Femur (tissue), 1 donor: ENCODE measurements at places on chromosomes 16 and 17.

- DNase-seq, result no peak
Observed at GRCh38 chr17:21539146-21539545, 153.2 kb upstream of the KCNJ18 start.

GRCh38 chr16:89322321-89323119 is 105.0 kb downstream of the ZNF778 start:
- peak; percentile 78 for DNase-seq

GRCh38 chr17:41230094-41230493 is 2.2 kb upstream of the KRTAP9-3 start:
- no peak for DNase-seq

GRCh38 chr17:35175638-35176415 is 18.4 kb downstream of the SLC35G3 start:
- DNase-seq, result no peak

DNA sequence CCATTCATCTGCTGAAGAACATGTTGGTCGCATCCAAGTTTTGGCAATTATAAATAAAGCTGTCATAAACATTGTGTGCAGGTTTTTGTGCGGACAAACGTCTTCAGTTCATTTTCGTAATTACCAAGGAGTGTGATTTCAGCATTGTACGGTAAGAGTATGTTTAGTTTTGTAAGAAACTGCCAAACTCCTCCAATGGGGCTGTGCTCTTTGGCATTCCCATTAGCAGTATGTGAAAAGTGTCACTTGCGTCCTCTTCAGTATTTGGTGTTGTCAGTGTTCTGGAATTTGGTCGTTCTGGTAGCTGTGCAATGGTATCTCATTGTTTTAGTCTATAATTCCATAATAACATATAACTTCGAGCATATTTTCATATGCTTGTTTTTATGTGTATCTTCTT is 120.9 kb downstream of the BCAS3 start:
- DNase-seq, result no peak

DNA sequence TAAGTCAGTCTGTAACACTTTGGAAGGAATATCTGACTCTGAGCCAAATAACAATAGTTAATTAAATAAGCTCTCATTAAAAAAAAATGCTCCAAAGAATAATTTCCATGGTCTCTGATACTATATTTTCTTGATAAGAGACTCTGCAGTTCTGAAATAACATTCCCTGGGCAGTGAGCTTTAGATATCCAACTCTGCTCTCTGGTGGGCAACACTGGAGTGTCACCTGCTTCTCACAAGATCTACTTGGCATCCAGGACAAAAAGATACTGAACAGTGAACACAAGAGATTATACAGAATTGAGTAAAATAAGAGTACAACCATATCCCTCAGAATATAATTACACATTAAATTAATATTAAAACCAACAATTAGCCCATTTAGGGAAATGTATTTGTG is 13.7 kb downstream of the BLMH start:
- DNase-seq, result no peak

DNA sequence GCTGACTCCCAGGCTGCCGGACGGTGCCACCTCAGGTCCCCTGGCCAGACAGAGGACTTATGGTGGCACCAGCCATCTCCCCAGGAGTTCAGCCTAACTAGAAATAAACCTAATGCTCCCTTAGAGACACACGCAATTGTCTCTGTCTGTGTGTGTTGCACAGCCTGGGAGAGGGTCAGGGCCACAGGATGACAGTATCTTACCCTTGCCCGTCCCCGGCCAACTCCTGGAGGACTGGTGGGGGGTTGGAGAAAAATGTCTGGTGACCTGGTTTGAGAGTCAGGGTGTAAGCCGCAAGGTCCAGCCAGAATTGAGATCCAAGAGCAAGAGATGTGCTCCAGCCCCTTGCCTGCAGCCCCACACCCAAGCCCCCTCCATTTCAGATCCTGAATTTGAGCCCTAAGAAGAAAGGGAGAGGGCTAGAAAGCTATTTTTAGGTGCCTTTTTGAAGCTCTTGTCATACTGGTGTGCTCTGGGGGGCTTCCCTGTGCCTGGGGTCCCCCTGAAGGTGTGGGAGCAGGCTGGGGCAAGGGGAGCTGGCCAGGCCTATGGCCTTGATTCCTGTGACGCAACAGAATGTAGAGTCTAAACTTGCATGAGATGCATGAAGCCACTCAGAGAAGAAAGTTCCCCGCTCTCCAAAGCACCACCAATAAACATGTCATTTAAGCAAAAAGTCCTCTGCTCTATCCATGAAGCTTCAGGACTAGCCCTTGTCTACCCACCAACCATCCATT is 12.9 kb downstream of the ZNF319 start:
- no peak for DNase-seq

GRCh38 chr17:63558441-63558840 is 8.2 kb downstream of the DCAF7 start:
- no peak for DNase-seq

DNA sequence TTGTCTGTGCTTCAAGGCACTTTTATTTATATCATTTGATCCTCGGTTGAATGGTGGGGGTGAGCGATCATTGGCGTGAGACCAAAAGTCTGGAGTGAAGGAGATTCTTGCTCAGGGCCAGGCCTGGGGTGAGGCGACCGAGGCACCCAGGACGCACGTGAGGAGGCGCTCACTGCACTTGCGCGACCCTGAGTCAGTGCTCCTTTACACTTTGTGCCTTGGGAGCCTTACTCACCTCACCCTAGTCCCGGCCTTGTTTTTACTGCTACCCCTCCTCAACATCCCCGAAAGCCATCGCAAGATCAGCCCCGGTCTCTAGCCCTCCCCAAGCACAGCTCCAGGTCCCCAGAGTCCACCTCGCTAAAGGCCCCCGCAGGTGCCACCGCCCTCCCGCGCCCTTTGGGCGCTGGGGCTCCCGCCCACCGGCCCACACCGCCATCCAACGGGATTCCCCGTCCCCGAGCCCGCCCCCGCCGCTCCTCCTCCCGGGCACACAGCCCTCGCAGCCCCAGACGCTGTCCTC is 496 bp downstream of the EZH1 start:
- peak; percentile 56 for DNase-seq

GRCh38 chr17:42463976-42464400 is 5.3 kb downstream of the ATP6V0A1 start:
- no peak for DNase-seq

- DNase-seq, result no peak
Observed at GRCh38 chr16:2429771-2430663, 770 bp downstream of the CCNF start.

GRCh38 chr17:66455060-66455459 is 152.6 kb downstream of the PRKCA start:
- DNase-seq, result no peak

GRCh38 chr17:55273579-55274354 is 9.0 kb downstream of the HLF start:
- DNase-seq, result peak; percentile 79

DNA sequence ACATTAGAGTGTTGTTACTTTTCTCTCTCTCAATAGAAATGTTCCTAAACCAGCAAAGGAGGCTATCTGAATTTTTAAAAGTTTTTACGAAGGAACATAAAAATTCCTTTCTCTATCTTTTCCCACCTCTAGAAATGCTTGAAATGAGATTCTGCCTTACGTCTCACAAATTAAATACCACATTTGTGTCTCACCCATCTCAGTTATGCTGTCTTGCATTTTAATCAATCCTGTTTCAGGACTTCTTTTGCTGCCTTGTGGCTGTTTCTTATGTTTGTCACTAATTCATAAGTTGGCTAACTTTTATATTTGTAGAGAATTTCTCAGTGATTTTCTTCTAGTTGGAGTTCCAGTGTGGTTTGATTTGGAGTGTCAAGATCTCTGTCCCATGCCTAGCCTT is 3.5 kb downstream of the OMG start:
- no peak for DNase-seq

GRCh38 chr16:75402821-75403475 is 30.4 kb downstream of the CFDP1 start:
- no peak for DNase-seq

GRCh38 chr16:29898804-29899515 is 390 bp downstream of the SEZ6L2 start:
- DNase-seq, result no peak

DNA sequence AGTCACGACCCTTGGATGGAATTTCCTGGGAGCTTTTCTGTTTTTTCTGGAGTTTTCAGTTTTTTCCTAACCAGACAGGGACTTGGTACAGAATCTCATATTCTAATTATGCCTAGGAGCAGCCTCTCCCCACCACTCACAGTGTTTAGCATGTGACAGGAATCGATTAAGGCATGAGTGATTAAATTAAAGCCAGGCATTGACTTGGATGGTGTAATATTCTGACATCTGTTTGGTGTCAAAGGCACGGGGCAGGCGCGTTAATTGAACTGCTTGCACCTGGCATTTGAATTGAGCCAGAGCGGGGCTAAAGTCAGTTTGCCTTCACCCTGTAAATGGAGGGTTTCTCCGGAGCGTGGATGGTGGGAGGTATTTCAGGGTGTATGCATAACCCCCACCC is 11.9 kb downstream of the MAPT start:
- DNase-seq, result no peak

DNA sequence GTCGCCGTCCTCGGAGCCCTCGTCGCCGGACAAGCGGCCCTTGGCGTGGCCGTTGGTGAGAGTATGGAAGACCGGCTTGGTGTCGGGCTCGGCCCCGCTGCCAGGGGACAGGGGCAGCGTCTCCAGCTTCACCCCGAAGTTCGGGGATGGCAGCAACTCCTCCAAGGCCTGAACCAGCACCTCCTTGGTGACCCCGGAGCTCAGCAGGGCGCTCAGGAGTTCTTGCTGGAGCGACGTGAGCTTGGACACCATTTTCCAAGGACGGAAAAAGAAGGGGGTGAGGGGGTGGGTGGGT is 279 bp downstream of the HNF1B start:
- DNase-seq, result no peak

- DNase-seq, result no peak
Observed at GRCh38 chr16:87874639-87875427, 5.5 kb upstream of the SLC7A5 start.

DNA sequence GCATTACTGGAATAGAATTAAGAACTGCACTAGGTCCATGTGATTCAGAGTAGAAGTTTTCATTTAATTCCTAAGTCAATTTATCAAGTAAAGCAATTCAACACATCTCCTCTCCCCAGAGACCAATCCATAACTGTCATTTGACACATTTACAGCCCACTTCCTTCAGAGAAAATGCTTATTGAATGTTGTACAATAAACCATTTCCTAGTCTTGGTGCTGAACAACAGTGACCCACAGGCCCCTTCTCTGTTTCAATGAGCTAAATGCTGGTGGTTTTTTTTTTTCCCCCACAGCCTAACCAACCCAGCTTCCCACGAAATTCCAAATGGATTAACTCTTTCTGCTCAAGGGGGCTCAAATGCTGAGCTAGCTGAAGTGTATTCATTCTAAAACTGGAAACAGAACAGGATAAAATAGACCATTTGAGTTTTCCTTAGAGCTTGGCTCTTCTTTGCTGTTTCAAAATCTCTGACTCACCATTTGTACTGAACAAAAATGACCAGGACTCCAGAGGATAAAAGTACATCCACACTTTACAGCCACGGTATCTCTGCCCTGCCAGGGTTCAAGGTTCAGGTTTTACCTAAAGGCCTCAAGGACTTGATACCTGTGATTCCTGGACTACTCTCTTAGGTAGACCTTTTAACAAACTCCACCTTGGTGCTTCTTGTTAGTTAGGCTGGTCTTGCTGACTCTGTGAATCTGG is 62.3 kb downstream of the TMEM100 start:
- DNase-seq, result no peak

DNA sequence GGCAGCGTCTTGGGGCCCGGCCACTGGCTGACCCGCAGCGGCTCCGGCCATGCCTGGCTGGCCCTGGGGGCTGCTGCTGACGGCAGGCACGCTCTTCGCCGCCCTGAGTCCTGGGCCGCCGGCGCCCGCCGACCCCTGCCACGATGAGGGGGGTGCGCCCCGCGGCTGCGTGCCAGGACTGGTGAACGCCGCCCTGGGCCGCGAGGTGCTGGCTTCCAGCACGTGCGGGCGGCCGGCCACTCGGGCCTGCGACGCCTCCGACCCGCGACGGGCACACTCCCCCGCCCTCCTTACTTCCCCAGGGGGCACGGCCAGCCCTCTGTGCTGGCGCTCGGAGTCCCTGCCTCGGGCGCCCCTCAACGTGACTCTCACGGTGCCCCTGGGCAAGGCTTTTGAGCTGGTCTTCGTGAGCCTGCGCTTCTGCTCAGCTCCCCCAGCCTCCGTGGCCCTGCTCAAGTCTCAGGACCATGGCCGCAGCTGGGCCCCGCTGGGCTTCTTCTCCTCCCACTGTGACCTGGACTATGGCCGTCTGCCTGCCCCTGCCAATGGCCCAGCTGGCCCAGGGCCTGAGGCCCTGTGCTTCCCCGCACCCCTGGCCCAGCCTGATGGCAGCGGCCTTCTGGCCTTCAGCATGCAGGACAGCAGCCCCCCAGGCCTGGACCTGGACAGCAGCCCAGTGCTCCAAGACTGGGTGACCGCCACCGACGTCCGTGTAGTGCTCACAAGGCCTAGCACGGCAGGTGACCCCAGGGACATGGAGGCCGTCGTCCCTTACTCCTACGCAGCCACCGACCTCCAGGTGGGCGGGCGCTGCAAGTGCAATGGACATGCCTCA is 773 bp downstream of the NTN3 start:
- no peak for DNase-seq

DNA sequence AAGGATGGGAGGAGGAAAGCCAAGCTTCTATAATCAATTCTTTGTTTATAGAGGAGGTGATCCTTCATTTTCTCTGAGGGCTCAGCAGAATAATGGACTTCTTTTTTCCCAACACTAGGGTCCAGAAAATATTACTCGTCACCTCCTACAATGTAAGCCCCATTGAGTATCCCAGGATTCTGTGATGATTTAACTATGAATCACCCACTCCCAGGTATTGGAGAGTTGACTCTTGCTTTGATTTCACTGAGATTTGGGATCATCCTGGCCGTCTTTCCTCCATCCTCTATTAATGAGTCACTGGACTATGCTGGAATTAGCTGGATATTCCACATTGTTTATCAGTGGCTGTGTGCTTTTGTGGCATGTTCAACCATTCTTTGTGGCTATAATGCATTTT is 452.0 kb downstream of the NPIPA7 start:
- DNase-seq, result no peak

- DNase-seq, result no peak
Observed at GRCh38 chr17:45190503-45191255, 29.0 kb downstream of the HEXIM2 start.

- DNase-seq, result no peak
Observed at GRCh38 chr16:6020162-6020985, 922.8 kb upstream of the EEF2KMT start.

GRCh38 chr17:8711291-8711690 is 33.3 kb downstream of the CCDC42 start:
- DNase-seq, result no peak
